NCI-H2029 (cell line): ENCODE measurements at places on chromosomes 13 and 19.

- no peak for DNase-seq
Observed at GRCh38 chr13:71773531-71773930, 93.5 kb downstream of the DACH1 start.

DNA sequence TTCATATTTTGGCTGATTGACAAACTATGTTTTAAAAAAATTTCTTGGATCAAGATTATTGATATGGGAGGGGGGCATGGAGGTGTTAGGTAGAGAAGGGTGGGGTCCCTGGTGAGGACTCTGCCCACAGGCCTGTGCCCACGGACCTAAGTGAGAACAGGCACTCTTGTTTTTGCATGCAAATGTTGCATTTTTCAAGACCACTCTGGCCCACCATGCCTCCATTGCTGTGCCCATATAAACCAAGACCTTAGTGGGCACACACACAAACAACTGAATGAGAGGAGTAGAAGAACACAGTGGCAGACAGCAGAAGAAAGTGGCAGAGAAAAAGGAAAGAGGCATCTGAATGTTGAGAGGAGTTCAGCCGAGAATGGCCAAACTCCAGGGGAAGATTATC, 69.6 kb upstream of the ZNF98 start:
- DNase-seq: no peak

DNA sequence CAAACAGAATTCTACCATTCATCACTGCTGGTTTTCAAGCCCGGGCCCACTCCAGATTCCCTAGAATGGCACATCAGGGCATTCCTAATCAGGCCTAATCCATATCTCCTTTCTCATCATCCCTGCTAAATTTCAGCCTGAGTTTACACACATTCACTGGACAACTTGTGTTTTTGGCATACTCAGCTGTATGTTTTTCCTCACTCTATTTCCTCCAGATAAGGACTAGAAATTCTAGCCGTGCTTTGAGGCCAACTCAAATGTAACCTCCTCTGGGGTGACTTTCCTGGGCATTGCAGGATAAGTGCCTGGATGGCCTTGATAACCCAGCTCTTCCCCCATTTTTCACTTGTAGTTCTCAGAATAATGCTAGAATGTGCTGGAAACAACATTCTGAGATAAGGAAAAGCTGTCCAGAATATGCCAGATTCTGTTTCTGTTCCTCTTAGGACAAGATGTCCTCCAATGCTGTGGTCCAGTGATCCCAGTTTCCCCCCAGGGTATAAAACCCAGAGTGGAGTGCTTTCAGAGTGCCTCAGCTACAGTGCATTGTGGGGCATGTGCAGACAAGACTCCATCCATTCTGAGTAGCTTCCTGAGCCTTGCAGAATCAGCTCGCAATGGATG, 66.9 kb upstream of the CLDN10 start:
- no peak for DNase-seq

DNA sequence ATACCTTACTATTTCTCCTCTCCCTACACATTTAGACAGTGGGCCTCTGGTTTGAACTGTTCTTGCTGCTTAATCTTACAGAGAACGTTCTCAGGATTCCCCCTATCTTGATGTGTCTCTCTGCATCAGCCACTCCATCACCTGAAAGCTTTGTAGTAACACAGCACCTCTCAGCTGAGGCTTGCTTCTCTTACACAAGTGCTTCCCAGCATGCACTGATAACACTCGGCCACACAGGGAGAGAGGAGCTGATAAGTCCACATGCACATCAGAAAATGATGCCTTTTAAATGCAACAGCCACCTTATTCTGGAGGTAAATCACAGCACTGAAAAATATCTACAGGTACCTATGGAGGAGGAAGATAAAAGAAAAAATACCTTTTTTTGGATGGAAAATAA, 192.2 kb upstream of the TSHZ3 start:
- no peak for DNase-seq

DNA sequence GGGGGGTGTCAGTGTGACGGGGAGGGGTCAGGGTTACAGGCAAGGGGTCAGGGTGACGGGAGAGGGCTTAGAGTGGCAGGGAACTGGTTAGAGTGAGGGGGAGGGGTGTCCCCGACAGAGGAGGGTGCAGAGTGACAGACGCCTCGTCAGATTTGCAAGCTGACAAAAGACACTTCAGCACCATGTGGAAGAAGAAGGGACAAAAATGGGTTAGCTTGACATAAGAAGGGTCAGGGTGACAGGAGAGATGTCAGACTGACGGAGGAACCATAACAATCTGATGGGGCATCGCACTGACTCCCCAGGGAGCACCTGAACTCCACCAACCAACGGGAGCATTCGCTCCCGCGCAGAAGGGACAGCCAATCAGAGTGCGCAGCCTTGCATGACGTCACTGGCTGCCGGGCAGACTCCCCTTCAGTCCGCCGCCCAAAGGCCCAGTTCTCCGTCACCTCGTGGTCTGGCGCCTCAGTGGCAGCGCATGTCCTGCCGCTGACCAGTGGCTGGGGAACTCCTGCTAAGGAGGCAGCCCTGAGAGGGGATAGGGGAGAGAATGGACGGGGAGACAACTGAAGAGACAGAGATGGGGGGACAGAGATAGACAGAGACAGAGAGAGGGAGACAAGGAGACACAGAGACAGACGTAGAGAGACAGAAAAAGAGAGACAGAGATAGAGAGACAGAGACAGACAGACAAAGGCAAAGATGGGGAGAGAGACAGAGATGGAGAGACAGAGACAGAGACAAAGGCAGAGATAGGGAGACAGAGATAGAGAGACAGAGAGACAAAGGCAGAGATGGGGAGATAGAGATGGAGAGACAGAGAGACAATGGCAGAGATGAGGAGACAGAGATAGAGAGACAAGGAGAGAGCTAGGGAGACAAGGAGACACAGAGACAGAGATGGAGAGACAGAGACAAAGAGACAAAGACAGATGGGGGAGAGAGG, 30.2 kb downstream of the C19orf81 start:
- DNase-seq: peak; percentile 30

DNA sequence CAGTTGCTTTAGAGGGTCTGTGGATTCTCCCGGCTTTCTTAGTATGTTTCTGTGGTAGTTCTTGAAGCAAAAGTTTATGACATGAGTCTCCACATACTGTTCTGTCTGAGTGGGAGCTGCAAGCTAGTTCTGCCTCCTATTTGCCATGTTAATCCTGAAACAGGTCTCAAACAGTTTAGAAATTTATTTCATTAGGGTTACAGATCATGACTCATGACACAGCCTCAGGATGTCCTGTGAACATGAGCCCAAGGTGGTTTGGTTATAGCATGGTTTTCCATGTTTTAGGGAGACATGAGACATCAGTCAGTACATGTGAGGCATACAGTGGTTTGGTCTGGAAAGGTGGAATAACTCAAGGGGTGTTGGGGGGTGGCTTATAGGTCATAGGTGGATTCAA, 77.5 kb downstream of the FNDC3A start:
- DNase-seq: no peak

DNA sequence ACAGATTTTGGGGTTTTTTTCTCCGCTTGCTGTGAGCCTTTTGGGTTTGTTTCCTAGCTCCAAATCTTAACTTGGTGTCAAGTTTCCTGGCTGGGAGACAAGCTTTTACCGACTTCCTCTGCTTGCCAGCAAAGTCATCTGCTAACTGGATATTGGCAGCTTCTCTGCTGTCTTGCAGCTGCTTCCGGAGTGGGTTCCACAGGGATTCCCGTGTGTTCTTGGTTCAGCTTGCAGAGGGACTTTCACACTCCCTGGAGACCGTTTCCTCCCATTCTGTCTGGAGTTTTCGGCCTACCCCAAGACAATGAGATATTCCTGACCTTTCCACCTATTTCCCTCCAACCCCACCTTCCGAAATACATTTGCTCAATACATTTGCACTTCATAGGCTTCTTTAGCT, 2.2 kb upstream of the COLGALT1 start:
- DNase-seq: peak; percentile 78

- no peak for DNase-seq
Observed at GRCh38 chr13:47859165-47859564, 141.9 kb downstream of the SUCLA2 start.

DNA sequence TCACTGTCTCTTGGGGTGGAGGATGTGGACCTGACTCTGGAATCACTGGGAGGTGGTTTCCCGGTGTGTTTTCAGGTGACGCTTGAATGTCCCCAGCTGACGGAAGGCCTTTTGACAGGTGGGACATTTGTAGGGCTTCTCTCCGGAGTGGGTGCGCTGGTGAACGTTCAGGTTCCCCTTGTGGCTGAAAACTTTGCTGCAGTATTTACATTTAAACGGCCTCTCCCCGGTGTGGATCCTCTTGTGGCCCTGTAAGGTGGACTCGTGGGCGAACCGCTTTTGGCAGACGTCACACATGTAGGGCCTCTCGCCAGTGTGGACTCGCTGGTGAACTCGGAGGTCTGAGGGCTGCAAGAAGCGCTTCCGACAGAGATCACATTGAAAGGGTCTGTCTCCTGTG, 7.8 kb downstream of the ZSCAN5B start:
- no peak for DNase-seq

GRCh38 chr19:50308991-50309390, 20.2 kb downstream of the KCNC3 start:
- DNase-seq: no peak

DNA sequence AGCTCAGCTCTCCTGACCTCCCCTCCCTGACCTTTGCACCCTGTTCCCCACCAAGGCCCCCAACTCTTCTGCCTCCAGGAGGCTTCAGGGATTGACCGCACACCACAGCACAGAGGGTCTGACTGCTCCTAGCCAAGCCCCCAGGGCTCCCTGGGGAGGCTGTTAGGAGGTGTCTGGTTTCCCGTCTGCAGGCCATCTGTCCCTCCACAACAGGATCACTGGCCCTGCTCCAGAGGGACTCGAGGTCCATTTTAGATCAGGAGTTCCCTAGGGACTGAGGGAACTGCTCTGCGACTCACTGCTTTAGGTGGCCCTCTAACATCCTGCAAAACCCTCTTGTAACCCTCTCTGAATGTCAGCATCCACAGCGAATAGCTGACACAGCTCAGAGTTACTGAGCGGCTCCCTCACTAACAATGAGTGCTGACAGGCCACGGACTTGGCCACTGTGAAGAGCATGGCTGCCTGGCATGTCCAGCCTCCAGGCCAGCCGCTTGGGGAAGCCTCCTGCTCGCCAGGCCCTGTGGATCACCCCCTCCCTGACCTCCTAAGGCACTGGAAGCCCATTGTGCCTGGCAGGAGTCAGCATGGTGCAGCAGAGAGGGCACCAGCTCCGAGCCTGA, 17.7 kb downstream of the GRIK5 start:
- peak; percentile 46 for DNase-seq

DNA sequence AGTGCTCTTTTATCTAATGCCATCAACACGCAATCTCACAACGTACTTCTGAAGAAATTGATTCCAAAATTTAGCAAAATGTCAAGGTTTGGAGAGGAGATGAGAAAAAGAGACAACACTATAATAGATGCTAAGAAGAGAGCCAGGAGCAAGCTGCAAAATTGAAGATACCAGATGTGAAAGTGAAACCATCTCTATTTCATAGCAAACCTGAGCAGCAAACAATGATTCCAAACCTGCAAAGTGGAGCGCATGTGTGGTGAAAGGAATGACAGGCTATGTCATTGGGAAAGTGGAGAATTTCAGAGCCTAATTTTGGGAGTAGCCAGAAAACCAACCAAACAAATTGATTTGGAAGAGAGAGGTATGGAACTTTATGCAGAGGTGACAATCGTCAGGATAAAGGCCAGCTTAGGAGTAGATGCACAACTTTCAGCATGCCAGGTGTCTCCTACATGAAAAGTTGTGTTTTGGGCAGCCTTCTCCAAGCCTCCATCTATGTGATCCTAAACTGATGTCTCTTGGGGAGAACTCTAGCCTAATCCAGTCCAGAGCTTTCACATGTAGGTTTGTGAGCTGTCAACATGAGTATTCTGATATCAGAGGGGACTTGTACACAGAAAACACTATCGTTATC, 158.4 kb upstream of the FNDC3A start:
- DNase-seq: no peak

DNA sequence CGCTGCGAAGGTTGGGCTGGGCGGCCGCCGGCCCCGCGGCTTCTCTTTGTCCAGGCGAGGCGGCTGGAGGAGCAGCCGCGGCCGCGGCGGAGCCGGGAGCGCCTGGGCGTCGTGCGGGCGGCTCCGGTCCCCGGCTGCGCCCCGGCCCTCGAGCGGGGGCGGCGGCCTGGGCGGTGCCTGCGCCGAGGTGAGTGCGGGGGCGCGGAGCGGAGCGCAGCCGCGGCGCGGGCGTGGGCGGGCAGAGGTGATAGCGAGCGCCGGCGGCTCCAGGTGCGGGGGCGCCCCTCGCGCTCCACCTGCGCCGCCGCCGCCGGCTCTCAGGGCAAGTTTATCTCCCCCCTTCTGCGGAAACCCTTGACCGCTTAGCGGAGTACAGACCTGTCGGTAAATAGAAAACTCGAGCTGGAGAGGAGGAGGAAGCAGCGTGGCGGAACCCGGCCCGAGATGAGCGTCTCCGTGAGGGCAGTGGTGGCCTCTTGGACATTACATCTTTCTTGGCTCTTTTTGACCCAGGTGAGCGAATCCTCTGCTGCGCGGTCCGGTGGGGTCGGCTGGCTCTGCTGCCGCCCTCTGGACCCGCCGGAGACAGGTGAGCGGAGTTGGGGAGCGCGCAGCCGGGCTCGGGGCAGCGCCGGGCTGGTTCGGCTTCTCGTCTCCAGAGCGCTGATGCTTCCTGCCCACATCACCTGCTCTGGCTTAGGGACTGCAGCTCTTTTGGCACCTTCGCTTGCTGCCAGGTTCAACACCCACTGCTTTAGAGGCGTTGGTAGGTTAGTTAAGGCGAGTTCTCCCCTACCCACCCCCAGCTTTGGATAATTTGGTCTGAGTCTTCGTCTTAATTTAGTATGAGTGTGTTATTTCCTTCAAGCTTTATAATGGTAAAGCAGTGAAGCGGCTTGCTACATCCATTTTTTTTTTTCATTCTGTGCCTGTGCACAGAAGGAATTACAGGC, at the start of gene MTUS2:
MTUS2 (plus strand) TSS at position 241 of the 953 bp plus-strand sequence.
- no peak for DNase-seq

GRCh38 chr13:98475522-98475921, 101.4 kb downstream of the STK24 start:
- DNase-seq: no peak

DNA sequence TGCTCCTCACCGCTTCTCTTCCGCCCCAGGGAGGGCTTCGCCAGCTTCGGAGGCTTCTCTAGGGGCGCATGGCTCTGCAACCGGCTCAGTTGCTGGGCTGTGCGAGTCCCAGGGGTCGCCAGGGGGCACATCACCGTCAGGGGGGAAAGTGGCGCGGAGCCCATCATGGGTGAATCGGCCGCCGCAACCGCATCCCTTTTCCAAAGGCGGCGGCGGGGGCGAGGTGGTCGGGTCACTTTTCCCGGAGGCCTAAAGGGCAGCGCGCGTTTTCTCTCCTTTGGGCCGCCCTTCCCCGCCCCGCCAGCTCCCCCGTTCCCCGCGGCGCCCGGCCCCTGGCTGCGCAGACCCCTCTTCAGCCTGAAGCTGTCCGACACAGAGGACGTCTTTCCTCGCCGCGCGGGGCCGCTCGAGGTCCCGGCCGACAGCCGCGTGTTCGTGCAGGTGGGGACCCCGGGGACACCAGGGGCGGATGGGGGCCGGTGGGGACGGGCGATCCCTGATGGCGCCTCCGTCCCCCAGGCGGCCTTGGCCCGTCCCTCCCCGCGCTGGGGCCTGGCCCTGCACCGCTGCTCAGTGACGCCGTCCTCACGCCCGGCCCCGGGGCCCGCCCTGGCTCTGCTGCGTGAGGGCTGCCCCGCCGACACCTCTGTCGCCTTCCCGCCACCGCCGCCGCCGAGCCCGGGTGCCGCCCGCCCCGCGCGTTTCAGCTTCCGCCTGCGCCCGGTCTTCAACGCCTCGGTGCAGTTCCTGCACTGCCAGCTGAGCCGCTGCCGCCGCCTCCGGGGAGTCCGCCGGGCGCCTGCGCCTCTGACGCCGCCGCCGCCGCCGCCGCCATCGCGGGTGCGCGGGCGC, 1.7 kb downstream of the TGFBR3L start:
- no peak for DNase-seq
